Trophoblast cell (in vitro differentiated cells and primary cell): ENCODE measurements at places on chromosomes 2 and 18.

DNA sequence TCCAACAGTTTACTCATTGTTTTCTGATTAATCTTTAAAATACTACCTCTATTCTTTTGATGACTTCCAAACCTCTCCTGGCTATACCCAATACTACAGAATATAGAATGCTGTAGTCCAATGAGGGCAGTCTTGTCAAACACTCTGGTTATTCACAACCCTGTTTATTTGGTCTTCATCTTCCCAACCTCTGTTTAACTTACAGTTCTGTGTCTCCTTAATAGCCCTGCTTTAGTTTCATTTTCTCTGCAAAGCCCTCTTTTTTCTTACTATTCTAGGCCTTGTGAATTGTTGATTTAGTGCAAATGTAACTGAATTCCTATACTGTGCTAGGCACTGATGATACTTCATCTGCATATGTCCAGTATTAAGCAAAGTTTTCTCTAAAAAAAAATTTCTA lies 40.0 kb downstream of the ACVR2A start:
- no peak for DNase-seq

- DNase-seq, result peak; percentile 16
These were observed 32.1 kb upstream of the DYNAP start for GRCh38 chr18:54558609-54559585.

DNA sequence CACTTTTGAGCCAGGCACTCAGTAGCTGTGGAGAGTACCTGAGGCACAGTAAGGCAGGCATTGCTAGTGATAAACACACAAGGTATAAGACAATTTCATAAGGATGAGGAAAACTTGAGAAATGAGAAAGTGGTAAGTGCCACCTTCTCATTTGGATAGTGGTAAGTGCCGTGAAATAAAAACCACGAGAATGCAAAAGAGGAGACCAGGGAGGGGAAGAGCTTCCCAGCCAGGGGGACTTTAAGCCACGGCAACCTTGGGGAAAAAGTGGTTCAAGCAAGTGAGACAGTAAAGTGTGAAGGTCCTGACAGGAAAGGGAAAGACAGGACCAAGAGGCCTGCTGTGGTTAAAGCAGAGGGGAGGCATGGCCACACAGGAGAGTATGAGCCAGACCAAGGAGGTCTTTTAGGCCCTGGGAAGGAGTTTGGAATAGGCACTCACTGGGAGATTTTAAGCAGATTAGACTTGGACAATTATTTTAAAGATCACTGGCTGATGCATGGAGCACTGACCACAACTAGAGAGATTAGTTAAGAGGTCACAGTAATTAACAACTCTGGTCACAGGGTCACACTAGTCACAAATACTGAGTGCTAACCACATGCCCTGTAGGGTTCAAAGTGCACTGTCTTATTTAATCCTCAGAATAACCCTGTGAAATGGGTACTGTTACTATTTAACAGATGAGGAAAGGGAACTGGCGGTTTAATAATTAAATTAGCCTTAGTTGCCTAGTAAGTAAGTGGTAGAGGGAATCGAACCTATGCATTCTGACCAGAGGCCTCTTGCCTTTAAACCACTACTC lies 50.1 kb downstream of the THOC1 start:
- no peak for DNase-seq

DNA sequence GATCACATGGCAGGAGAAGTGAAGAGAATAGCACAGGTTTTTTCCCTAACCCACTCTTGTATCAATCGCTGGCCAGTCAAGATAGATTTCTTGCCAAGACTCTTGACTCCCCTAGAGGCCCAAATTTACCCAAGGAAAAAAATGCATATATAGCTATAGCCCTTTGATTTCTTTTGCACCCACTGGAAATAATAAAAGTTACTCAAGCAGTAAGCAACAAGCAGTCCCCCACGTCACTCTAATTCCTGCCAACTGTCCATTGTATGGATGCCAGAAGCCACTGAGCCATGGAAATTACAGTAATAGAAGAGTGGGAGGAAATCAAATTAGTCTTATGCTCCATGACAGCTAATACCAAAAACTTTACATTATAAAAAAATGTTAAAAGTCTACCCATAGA lies 125.3 kb upstream of the SLC39A10 start:
- no peak for DNase-seq

GRCh38 chr2:41598161-41598894 lies 449.5 kb upstream of the PKDCC start:
- no peak for DNase-seq

- DNase-seq, result no peak
These were observed 983.0 kb upstream of the SLC39A10 start for GRCh38 chr2:194674043-194674442.

DNA sequence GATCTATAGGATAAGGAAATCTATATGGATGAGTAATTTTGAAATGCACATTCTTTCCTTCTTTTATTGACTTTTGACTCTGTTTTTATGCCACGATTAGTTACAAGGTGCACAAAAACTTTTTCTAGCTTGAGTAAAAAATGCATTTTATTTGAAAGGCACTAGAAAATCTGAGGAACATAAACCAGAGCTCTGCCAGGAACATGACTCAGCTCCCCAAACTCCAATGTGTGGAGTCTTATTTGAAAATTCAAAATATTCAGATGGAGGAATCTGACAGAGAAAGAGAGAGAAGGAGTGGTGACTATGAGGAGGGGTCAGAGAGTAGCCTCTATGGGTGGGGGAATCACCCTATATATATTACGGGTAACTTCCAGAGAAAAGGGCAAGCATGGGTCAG lies 231.0 kb downstream of the DCC start:
- DNase-seq, result no peak

DNA sequence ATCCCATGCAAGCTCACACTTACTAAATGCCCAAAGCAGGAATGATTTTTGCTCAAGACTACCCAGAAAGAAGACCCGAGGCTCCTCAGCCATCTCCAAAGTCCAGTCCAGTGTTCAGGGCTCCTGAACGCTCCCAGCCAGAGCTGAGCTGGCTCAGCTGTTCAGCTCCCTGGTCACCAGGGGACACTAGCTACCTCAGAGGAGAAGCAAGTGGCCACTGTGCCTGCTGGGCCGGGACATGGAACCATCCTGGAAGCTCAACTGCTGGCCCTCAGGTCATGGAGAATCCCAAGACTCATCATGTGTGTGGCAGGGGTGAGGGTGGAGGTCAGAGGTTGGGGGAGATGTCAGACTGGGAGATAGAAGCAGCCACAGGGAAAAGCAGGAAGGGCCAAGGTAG lies 89.0 kb downstream of the GALNT14 start:
- no peak for DNase-seq

DNA sequence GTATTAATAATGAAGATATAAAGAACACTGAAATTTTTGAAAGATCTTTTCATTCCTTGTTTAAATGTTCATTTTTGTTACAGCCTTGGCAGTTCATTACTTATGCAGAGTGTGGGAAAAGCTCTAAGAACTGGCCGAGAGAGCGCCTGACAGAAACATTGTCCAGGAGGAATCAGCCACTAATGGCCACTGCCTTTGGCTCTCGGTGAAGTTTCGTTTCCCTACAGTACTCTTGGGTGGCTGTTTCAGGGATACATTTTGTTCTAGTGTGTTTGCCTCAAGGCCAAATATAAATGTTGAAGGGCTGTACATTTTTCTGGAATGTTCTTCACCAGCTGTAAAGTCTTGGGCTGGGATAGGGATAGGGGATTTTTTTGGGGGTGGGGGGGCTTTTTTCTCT lies 10.7 kb downstream of the SPTBN1 start:
- no peak for DNase-seq

DNA sequence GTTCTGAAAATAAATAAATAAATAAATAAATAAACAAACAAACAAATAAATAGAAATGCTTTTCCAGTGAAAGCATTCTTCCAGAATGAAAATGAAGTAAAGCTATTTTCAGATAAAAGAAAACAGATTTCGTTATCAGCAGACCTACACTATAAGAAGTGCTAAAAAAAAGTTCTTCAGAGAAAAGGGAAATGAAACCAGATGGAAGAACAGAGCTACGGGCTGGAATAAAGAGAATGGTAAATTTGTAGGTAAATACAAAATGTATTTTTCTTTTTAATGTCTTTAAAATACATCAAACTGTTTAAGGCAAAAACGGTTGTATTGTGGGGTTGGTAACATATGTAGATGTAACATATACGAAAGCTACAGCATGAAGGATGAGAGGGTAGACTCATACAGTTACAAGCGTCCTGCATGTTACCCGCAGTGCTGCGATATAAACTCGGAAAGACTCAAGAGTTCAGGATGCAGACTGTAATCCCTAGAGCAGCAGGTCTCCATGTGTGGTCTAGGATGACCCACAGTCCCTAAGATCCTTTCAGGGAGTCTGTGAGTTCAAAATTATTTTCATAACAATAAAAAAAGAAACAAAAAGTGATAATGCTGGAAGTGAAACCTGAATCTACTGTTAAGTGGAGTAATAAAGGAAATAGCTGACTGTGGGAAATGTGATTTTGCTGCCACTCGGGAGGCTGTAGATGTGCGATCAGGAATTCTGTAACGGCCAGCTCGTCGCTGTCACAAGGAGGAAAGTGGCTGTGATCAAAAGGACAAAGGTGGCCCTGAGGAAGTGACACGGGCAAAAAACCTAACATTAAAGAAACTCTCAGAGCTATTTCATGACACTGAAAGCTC lies 5.3 kb upstream of the RAB12 start:
- no peak for DNase-seq

DNA sequence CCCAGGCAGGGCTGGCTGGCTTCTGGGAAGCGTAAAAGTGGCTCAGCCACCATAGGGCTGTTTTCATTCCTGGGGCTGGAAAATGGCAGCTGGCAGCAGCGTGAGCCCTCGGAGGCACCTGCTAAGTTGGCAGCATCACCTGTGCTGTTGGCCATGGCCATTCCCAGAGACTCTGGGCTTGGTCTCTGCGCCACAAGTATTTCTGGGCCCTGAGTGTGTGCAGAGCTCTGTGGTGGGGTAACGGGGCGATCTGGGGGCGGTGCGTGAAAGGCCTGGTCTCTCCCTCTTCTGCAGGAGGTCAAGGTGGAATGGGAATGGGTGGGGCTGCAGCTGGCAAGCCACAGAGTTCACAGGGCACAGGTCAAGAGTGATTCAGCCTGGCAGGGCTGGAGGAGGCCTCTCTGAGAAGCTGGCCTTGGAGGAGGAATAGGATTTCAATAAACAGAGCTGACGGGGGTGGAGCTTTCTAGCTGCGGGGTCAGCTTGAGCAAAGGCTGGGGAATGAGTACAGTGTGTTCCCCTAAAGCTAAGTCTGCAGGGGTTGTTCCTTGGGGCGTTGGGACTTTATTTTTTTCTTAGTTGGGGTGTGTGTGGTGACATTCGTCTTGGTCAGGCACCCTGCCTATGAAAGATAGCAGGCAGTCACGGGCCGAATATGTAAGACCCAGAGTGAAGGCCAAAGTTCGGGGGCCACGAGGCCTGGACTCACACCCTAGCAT lies 10.3 kb upstream of the NTSR2 start:
- DNase-seq, result no peak

DNA sequence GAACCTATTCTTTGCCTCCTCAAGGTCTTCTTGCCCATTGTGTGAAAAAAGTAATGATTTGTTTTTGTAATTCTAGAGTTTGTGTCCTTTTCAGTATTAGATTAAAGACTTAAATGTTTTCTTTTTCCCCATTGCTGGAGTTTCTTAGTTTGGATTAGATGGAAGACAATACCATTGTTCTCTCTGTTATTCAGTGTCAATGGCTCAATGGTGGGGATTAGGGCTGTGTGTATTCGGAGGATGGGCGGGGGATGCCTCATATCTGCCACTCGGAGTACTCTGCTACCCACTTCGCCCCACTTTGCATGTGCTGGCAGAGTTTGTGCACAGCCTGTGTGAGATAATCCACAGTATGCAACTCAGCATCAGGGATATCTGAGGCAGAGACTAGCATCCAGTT lies 90.1 kb downstream of the KLHL29 start:
- DNase-seq, result no peak

DNA sequence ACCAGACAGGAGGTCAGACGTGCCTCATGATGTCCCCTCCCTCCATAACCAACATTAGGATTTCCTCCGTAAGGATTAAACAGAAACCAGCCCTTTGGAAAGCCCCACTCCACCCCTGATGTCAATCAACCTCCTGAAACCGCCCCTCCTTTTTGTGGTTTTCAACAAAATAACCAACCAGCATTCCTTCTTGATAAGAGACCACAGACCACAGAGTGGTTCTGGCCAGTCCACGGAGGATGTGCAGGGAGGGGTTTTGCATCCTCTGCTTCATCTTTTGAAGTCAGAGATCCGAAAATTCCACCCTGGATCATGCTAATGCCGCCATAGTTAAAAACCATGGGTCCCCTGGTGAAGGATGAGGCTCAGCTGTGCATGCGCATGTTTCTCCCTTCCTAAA lies 180.0 kb upstream of the CCDC150 start:
- no peak for DNase-seq

GRCh38 chr2:192002418-192002817 lies 155.5 kb upstream of the CAVIN2 start:
- no peak for DNase-seq

DNA sequence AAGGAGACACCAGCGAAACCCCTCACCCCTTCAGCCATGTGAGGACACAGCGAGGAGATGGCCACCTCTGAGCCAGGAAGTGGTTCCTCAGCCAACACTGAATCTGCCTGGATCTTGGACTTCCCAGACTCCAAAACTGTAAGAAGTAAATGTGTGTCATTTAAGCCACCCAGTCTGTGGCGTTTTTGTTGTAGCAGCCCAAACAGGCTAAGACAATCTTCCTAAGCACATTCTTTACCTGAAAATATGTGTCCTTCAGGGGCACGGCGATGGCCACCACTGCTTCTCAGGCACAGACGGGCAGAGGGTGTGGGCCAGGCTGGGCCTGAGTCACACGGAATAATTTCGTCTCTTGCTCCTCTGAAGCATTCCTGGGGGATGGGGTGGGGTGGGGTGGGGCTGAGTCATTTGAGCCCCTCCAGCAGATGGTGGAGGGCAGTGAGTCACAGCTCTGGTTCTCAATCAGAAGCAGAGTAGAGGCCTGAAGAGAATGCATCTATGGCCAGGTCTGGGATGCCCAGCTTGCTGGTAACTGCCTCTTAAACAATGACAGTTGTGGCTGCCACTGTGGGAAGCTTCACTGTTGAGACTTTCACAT lies 142.4 kb downstream of the CAPN13 start:
- DNase-seq, result peak; percentile 87

GRCh38 chr18:67845035-67845434 lies 328.5 kb upstream of the DSEL start:
- DNase-seq, result no peak

GRCh38 chr2:212145121-212145520 lies 393.5 kb downstream of the ERBB4 start:
- DNase-seq, result no peak

DNA sequence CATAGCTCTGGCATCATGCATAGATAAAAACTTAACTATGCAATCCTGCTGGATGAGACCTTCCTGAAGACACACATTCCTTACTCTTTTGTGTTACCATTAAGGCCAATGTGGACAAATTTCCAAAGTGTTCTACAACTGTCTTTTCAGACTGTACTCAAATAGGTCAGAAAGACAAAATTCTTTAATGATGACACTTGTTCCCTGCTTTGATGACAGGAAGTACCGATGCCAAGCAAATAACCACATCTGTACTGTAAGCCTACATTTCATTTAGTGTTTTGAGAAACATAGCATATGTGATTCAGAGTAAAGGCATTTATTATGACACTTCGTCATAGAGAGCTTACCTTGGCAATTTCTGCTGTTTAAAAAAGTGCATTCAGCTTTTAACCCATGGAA lies 55.0 kb downstream of the PMAIP1 start:
- no peak for DNase-seq
